Neural crest cell (in vitro differentiated cells): ENCODE measurements at places on chromosomes 16 and 17. TPM values are rescaled to one million over a fixed set of nuclear protein-coding genes. Genes with fewer than 3 reads are reported as not detected.

Gene TACO1
- total RNA-seq: 24.3 and 24.4 TPM in 2 replicates

Gene PRR29
- 0.82 and 1.4 TPM in 2 replicates for total RNA-seq

Gene KRT12
- total RNA-seq: not detected in 2 replicates

Gene E4F1
- 37.5 and 38.9 TPM in 2 replicates for total RNA-seq

Gene NECAB2
- total RNA-seq: 16.2 and 19.6 TPM in 2 replicates

Gene BFAR
- 72.7 and 74.5 TPM in 2 replicates for total RNA-seq

Gene CNTROB
- total RNA-seq: 55.5 and 58.3 TPM in 2 replicates

Gene CPNE7
- 2.7 and 3.1 TPM in 2 replicates for total RNA-seq

Gene AATK
- total RNA-seq: 6.0 and 6.7 TPM in 2 replicates

Gene KCNJ12
- total RNA-seq: 6.1 and 6.6 TPM in 2 replicates

Gene HID1
- 11.8 and 14.6 TPM in 2 replicates for total RNA-seq

DNA sequence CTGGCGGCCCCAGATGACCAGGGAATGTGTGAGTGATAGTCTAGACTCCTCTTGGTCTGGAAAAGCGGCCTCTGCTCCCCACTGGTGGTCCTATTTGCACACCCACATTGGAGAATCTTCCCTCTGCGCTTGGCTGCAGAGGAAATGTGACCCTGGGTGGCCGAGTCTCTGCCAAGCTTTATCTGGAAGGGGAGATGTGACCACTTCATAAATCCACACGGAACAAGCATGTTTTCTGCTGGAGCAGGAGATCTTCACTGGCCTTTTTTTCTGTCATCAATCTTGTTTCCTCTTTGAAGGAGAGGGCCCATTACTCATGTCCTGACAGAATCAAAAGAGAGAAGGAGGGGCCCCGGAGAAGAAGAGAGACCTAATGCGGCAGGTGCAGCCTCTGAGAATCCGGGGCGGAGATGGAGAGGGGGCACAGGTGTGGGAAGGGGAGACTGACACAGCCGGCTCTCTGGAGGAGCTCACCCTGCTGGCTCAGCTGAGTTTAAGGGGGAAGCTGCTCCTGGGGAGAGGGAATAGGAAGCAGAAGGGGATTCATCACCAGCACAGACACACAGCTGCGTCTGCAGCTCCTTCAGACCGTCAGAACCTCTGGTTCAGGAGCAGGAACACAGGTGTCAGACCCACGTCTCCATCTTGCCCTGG lies 116.3 kb downstream of the SOX9 start:
- H3K27me3 ChIP-seq: no peaks in the 10 kb centered on the region
- H3K36me3 ChIP-seq: peaks cover 3% of the 10 kb centered on the region
- DNase-seq: no peak
- H3K4me3 ChIP-seq: no peak overlapping the region

DNA sequence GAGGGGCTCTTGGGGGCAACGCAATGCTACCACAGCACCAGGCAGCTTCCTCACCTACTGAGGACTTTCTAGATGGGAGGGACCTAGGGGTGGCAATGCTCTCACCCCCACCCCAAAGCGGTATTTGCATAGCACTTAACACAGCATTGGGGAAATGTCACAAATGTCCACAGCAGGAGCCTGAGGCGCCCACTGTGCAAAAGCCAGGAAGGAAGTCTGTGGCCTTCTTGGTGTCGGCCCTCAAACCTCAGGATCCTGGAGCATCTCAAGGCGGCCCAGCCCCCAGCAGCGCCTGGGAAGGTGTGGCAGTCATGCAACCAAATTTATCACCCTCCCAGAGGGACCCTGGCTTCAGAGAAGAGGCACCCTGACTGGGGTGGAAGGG lies 45.3 kb downstream of the WNT3 start:
- H3K27me3 ChIP-seq: no peaks in the 10 kb centered on the region
- peaks cover 23% of the 10 kb centered on the region for H3K4me1 ChIP-seq
- no peaks in the 10 kb centered on the region for H3K36me3 ChIP-seq
- H3K27ac ChIP-seq: no peak overlapping the region
- peak overlapping the region; percentile 86 for H3K4me3 ChIP-seq

DNA sequence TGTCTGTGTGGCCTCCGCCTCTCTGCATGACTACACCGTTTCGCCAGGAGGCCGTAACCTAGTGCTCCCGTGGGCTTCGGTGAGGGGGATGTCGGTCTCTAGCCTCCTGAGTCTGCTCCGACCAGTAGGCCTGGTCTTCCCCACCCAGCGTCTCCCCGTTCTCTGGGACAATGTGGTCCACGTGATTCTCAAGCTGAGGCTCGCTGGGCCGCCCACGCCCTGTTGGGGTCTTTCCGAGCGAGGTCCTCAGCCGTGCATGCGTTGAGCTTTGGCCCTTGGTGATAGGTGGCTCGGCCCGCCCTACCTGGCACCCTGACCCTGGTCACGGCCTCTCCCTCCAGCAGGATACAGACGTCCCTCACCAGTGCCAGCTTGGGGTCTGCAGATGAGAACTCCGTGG lies 30.9 kb downstream of the TSC2 start:
- peak overlapping the region; percentile 27 for H3K27ac ChIP-seq
- no peaks in the 10 kb centered on the region for H3K36me3 ChIP-seq
- H3K4me3 ChIP-seq: no peak overlapping the region
- no peak for DNase-seq
- H3K4me1 ChIP-seq: no peaks in the 10 kb centered on the region

- no peak for DNase-seq
- peaks cover 43% of the 10 kb centered on the region for H3K36me3 ChIP-seq
- no peak overlapping the region for H3K4me3 ChIP-seq
- H3K4me1 ChIP-seq: peaks cover 8% of the 10 kb centered on the region
- no peak overlapping the region for H3K27ac ChIP-seq
Observed at GRCh38 chr17:63295288-63295687, 150.8 kb downstream of the CYB561 start.

GRCh38 chr16:79318143-79318899 lies 282.2 kb downstream of the MAF start:
- H3K27ac ChIP-seq: no peak overlapping the region
- H3K4me3 ChIP-seq: no peak overlapping the region
- DNase-seq: no peak
- H3K27me3 ChIP-seq: peaks cover 74% of the 10 kb centered on the region
- H3K36me3 ChIP-seq: no peaks in the 10 kb centered on the region
- no peaks in the 10 kb centered on the region for H3K4me1 ChIP-seq

GRCh38 chr16:67641779-67642708 lies 2.9 kb upstream of the CARMIL2 start:
- H3K4me3 ChIP-seq: no peak overlapping the region
- H3K27ac ChIP-seq: no peak overlapping the region
- peaks cover 6% of the 10 kb centered on the region for H3K36me3 ChIP-seq
- DNase-seq: no peak
- H3K4me1 ChIP-seq: no peaks in the 10 kb centered on the region

DNA sequence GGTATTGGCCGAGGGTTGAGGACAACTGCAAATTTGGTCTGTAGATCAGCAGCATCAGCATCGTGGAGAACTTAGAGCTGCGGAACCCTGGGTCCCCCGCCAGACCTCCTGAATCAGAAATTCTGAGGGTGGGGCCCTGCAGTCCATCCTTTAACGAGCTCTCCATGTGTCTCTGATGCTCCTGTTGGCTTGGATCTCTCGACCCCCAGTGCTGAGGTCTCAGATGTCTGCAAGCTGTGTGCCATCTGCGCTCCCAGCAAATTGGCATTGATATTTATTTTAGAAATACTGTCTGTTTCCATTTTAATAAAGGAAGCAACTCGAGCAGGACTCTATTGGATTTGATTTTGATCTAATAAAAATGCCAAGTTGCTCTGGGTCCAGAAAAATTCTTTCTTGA lies 250.0 kb downstream of the KATNIP start:
- H3K36me3 ChIP-seq: no peaks in the 10 kb centered on the region
- no peak overlapping the region for H3K4me3 ChIP-seq
- H3K27me3 ChIP-seq: peaks cover 43% of the 10 kb centered on the region
- H3K4me1 ChIP-seq: no peaks in the 10 kb centered on the region

GRCh38 chr17:34988644-34989043 lies 8.3 kb downstream of the LIG3 start:
- no peak overlapping the region for H3K4me3 ChIP-seq
- peaks cover 15% of the 10 kb centered on the region for H3K4me1 ChIP-seq
- no peak overlapping the region for H3K27ac ChIP-seq
- H3K27me3 ChIP-seq: no peaks in the 10 kb centered on the region
- no peak for DNase-seq

DNA sequence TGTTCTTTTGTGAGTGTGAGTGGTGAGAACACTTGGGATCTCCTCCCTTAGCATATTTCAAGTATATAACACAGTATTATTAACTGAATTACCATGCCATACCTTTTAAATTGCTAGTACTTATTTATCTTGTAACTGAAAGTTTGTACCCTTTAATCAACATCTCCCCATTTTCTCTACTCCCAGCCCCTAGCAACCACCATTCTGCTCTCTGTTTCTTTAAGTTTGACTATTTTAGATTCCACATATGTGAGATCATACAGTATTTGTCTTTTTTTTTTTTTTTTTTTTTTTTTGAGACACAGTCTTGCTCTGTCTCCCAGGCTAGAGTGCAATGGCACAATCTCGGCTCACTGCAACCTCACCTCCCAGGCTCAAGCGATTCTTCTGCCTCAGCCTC lies 117.6 kb upstream of the CACNG3 start:
- H3K27ac ChIP-seq: no peak overlapping the region
- H3K36me3 ChIP-seq: no peaks in the 10 kb centered on the region
- H3K27me3 ChIP-seq: no peaks in the 10 kb centered on the region
- no peak for DNase-seq
- no peak overlapping the region for H3K4me3 ChIP-seq
- peaks cover 18% of the 10 kb centered on the region for H3K4me1 ChIP-seq

GRCh38 chr17:38338053-38338452 lies 5.7 kb downstream of the GPR179 start:
- H3K27ac ChIP-seq: no peak overlapping the region
- no peak overlapping the region for H3K4me3 ChIP-seq
- no peak for DNase-seq
- H3K36me3 ChIP-seq: no peaks in the 10 kb centered on the region
- H3K4me1 ChIP-seq: no peaks in the 10 kb centered on the region

- no peak overlapping the region for H3K4me3 ChIP-seq
- H3K36me3 ChIP-seq: no peaks in the 10 kb centered on the region
- H3K27ac ChIP-seq: peak overlapping the region; percentile 44
- no peak for DNase-seq
Observed at GRCh38 chr17:27596566-27597187, 34.3 kb upstream of the LGALS9 start.

GRCh38 chr16:87608400-87608985 lies 6.2 kb downstream of the JPH3 start:
- H3K36me3 ChIP-seq: peaks cover 4% of the 10 kb centered on the region
- peaks cover 69% of the 10 kb centered on the region for H3K27me3 ChIP-seq
- H3K4me3 ChIP-seq: peak overlapping the region; percentile 15
- no peak overlapping the region for H3K27ac ChIP-seq

DNA sequence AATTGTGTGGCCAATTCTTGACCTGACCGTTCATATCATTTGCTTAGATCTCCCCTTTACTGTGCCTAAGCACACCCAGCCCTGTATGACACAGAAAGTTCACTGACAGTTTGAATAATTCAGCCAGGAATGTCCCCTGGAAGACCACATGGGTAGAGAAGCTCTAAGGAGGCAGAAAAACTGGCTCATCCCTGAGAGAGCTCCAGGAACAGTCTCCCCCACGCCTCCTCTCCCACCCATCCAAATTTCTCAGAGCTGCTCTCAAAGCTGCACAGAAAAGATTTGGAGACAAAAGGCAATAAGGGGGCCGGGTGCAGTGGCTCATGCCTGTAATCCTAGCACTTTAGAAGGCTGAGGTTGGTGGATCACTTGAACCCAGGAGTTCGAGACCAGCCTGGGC lies 11.2 kb downstream of the PRAC1 start:
- peaks cover 99% of the 10 kb centered on the region for H3K27me3 ChIP-seq
- H3K4me1 ChIP-seq: no peaks in the 10 kb centered on the region
- no peak overlapping the region for H3K4me3 ChIP-seq
- no peak for DNase-seq
- H3K36me3 ChIP-seq: no peaks in the 10 kb centered on the region

DNA sequence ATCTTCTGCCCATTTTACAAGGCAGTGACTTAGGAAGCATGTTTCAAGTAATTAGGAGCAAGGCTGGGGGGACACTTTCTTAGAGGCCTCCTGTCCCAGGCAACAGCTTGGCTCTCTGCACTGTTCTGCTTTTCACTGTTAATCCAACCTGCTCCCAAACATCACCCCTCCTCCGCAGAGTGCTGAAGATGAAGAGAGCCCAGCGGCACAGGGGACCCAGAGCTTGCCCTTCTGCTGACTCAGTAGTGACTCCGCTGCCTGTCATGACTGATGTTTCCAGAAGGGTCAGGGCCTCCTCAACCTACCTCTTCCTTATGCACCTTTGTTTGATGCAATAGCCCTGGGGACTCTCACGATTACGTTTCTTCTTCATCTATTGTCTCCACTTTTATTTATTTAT lies 38.9 kb upstream of the NDRG4 start:
- DNase-seq: no peak
- H3K27me3 ChIP-seq: peaks cover 57% of the 10 kb centered on the region
- H3K36me3 ChIP-seq: no peaks in the 10 kb centered on the region
- H3K27ac ChIP-seq: no peak overlapping the region
- H3K4me3 ChIP-seq: peak overlapping the region; percentile 69
- peaks cover 15% of the 10 kb centered on the region for H3K4me1 ChIP-seq

GRCh38 chr17:79340333-79341221 lies 266.0 kb downstream of the ENGASE start:
- no peak overlapping the region for H3K27ac ChIP-seq
- H3K27me3 ChIP-seq: peaks cover 76% of the 10 kb centered on the region
- DNase-seq: no peak

GRCh38 chr17:7318121-7318860 lies 3.1 kb upstream of the GPS2 start:
- peaks cover 3% of the 10 kb centered on the region for H3K36me3 ChIP-seq
- H3K27ac ChIP-seq: no peak overlapping the region
- peak overlapping the region; percentile 82 for H3K4me3 ChIP-seq
- peaks cover 5% of the 10 kb centered on the region for H3K27me3 ChIP-seq
- H3K4me1 ChIP-seq: peaks cover 19% of the 10 kb centered on the region

- H3K36me3 ChIP-seq: no peaks in the 10 kb centered on the region
- peak; percentile 98 for DNase-seq
- peaks cover 9% of the 10 kb centered on the region for H3K27me3 ChIP-seq
- H3K27ac ChIP-seq: no peak overlapping the region
- H3K4me3 ChIP-seq: peak overlapping the region; percentile 92
Observed at GRCh38 chr17:44775838-44776621, 17.2 kb downstream of the ADAM11 start.

GRCh38 chr16:19857593-19858339 lies 26.9 kb downstream of the GPRC5B start:
- no peak for DNase-seq
- H3K27ac ChIP-seq: no peak overlapping the region
- H3K36me3 ChIP-seq: peaks cover 19% of the 10 kb centered on the region

- H3K4me1 ChIP-seq: peaks cover 12% of the 10 kb centered on the region
- no peak overlapping the region for H3K4me3 ChIP-seq
- H3K27me3 ChIP-seq: no peaks in the 10 kb centered on the region
- H3K27ac ChIP-seq: no peak overlapping the region
Observed at GRCh38 chr16:20683812-20684211, 13.7 kb downstream of the ACSM1 start.

GRCh38 chr16:68079626-68080344 lies 5.4 kb upstream of the NFATC3 start:
- H3K27ac ChIP-seq: peak overlapping the region; percentile 87
- peak overlapping the region; percentile 27 for H3K4me3 ChIP-seq
- H3K4me1 ChIP-seq: peaks cover 19% of the 10 kb centered on the region
- peaks cover 11% of the 10 kb centered on the region for H3K36me3 ChIP-seq
- no peaks in the 10 kb centered on the region for H3K27me3 ChIP-seq
- DNase-seq: no peak
